ENCODE measurements at places on chromosomes 2 and 18.

DNA sequence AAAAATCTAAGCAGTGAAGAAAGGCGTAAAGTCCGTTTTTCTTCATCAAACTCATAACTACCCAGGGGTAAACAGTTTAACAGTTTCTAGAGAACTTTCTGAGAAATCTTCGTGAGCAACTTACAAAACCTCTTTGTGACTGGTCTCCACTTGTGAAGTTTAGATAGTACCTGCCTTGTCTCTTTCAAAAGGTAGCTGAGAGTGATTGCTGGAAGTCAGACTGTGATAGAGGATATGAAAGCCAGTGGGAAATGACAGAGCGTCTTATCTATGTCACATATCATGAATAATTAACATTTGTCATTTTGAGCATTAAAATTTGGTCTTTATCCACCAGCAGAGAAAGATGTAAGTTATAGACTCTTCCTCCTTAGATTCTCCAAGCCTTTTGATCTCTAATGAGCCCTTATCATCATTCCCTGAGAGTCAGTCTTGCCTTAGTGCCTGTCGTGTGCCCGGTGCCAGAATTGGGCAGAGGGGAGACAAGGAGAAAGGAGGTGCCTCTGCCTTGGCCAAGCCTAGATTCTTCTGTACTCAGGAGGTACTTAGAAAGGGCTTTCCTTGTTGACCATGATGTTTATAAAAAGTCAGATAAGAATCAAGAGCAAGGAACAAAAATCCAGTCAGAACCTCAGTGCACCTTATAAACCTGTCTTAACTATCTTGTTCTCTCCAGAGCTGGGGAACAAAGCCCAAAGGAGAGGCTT lies 205.1 kb upstream of the EPAS1 start:
- DNase-seq, result no peak

GRCh38 chr2:83054751-83055150 lies 1404.3 kb downstream of the SUCLG1 start:
- no peak for DNase-seq

GRCh38 chr2:85914922-85915321 lies 26.1 kb upstream of the ST3GAL5 start:
- no peak for DNase-seq

DNA sequence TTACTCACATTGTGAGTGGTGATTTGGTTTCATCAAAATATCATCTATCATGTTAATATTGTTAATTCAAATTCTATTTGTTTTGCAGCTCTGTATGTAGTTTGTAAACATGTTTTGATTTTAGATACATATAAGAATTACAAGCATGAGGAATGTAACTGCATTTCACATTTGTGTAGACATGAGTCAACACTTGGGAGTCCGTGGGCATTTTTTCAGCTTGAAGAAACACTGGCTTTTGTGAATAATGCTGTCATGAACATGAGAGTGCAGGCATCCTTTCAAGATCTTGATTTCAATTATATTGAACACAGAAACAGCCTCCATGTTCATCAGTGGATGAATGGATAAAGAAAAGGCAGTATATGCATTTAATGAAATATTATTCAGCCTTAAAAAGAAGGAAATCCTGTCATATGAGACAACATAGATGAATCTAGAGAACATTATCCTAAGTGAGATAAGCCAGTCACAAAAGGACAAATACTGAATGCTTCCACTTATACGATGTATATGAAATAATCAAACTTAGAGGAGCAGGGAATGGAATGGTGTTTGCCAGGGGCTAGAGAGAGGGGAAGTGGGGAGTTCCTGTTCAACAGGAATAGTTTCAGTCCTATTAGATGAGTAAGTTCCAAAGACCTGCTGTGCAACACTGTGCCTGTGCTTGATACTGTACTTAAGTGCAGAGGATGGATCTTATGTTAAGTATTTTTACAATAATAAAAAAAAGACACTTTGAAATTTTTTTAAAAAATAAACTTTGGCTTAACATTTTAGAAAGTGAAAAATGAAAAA lies 194.9 kb downstream of the LRATD1 start:
- DNase-seq, result no peak

GRCh38 chr2:14901737-14902136 lies 269.2 kb downstream of the LRATD1 start:
- no peak for DNase-seq

GRCh38 chr2:25453199-25453905 lies 111.6 kb upstream of the DNMT3A start:
- DNase-seq, result no peak

DNA sequence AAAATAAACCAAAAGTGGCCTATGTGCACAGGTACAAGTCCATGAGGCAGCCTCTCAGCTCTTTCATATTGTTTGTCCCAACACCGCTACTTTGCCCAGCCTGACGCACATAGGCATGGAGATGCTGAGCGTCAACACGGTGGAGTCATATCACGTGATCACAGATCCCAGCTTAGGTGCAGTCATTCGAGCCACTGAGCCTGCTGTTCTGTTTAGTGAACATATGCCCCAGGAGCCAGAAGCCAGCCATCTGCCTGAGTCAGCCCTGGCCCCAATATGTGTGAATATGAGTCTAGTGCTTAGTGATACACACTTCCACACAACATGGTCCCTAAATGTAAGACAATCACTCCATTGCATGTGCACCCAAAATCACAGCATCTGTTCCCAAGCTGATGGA lies 88.2 kb upstream of the LCLAT1 start:
- DNase-seq, result no peak

DNA sequence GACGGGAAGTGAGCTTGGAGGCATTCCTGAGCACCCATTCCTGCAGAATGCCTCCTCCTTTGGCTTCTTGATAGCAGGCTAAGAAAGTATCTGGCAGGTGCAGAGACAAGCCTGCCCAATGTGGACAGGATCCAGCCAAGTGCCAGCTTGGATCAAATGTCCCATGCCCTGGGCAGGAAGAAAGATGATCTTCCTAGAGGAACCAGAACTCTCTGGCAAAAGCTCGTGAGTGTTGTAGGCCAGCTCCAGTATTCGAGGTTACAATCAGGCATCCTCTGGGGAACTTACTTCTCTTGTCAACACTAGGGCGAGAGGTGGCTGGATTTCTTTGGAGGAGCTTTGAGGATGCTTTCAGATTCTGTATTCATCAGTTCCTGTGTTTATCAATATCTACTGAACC lies 29.9 kb upstream of the PDIA6 start:
- no peak for DNase-seq

DNA sequence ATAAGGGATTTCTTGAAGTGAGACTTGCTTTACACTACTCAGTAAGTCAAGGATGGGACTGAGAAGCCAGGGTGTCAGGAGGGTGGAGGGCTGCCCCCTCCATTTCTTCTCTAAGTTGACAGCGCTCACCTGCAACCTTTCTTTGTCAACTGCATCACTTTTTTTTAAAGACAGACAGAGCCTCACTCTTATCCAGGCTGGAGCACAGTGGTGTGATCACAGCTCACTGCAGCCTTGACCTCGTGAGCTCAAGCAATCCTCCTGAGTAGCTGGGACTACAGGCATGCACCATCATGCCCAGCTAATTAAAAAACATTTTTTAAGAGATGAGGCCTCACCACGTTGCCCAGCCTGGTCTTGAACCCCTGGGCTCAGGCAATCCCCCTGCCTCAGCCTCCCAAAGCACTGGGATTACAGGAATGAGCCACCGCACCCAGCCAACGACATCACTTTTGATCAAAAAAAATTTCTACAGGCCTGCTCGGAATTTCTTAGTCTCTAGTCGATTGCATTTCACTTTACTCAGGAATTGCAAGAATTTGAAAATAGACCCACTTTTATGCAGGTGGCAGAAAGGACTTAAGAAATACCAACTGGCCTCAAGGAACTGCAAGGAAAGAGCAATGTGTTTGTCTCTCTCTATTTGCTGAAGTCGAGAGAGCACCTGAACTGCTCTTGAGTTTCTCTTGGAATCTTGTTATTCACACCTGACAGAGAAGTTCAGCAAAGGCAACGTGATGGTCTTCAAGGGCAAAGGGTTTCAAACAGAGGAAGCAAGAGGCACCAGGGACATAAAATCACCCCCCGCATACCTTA lies 101.4 kb downstream of the MYOM1 start:
- no peak for DNase-seq

All from CD4-positive, alpha-beta T cell treated with Interleukin-10 for 1 hour (primary cell).